ENCODE measurements at places on chromosomes 12 and 14.

- DNase-seq: no peak
Measured at GRCh38 chr12:14638066-14638465, 58.3 kb downstream of the GUCY2C start.

GRCh38 chr12:5345534-5345933 is 86.4 kb upstream of the NTF3 start:
- no peak for DNase-seq

DNA sequence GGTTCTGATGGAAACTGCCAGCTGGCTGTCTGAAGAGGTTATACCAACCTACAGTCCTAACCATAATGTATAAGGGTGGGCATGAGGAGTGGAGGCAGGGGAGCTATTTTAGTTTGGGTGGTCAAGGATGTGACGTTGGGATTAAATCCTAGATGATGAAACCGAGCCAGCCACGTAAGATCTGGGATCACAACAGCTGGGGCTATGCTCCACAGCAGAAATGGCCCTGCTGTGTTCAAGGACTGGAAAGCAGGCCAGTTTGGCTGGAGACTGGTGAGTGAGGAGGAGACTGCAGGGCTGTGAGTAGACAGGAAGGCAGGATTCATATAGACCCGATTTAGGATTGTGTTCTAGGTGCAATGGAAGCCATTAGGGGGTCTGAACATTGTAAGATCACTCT is 66.1 kb downstream of the SAMD4A start:
- DNase-seq: no peak

- no peak for DNase-seq
Measured at GRCh38 chr14:100422556-100423316, 99.6 kb downstream of the SLC25A47 start.

GRCh38 chr12:96015672-96016071 is 19.5 kb upstream of the HAL start:
- peak; percentile 29 for DNase-seq

Data from cerebellar cortex (tissue), 1 donor.